ENCODE measurements at places on chromosomes 5 and 9.

DNA sequence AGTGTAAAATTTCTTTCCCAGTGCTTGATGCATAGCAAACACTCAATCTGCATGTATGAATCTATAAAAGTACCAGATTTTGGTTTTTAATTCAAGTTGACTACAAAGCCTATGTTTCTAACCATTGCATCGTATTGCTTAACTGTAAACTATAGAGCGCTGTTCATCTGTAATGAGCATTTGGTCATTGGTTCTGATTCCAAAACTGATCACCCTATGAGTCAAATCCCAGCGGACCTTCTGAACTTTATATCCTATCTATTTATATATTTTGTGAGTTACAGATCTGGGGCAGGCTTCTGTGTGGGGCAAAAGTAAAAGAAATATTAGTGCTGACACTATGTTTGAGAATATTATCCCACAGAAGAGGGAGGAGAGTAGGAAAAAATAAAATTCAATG lies 305.7 kb upstream of the TNC start:
- DNase-seq, result no peak

- DNase-seq, result no peak
These were observed 2.3 kb downstream of the SUSD3 start for GRCh38 chr9:93060746-93061259.

DNA sequence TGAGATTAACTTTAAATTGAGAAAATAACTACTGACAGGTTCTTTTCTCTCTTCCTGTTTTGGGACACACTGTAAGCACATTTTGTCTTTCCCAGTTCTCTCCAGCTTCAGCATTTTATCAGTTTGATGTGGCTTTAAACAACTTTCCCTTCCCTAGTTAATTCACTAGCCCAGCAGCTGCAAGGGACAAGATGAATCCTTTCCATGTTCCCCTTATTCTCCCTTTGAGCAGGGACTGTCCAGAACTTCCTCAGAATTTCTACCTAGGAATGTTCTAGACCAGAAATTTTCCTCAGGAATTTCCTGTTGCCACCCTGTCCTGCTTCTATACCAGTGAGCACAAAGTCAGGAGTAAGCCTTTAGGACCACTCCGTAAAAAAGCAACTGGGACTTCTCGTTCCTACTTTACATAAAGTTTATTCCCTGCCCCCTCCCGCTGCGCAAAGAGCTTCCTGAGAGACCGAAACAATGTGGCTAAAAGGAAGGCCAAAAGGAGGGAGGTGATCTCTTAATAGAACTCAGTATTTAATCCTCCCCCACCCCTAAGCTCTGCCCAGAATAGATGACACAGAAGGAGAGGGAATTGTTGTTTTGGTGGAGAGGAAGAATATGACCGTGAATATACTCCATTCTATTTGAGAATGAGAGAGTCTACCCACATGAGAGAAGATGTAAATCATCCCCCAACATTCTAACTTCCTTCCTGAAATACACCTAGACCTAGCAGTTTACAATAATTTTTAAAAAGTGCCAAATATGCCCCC lies 61.9 kb downstream of the GLIS3 start:
- DNase-seq, result no peak

DNA sequence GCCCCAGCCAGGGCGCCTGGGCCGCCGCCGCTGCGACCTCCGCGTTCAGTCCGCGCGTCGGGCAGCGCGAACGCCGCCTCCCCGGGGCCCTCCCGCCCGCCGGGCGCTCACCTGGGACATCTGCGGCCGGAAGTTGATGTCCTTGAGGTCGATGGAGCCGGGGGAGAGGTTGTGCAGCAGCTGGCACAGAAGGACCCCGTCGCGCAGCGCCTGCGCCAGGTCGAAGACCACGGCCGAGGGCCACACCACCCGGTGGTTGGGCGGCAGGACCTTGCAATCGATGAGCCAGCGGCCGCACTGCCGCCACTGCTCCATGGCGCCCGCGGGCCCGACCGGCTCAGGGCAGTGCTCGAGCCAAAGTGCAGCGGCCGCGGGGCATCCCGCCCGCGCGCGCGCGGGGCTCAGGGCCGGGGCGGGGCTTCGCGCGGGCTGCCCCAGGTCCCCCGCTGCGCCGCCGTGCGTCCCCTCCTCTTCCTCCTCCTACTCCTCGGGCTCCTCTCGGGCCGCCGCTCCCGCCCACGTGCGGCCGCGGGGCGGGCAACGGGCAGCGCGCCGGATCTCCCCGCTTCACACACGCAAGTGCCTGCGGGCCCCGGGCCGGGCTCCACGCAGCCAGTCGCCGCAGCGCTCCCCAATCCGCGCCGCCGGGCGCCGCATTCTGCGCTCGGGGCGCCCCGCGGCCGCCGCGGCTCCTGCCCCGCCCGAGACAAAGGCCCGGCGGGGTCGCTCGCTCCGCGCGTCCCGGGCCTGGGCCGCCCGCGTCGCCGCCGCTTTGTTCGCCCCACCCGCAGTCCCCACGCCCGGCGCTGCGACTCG lies at the start of gene VAV2:
TSS of gene VAV2 (minus strand) at position 361 of the 816 bp plus-strand sequence. CDS start at position 315, 46 bp downstream.
- DNase-seq, result no peak

DNA sequence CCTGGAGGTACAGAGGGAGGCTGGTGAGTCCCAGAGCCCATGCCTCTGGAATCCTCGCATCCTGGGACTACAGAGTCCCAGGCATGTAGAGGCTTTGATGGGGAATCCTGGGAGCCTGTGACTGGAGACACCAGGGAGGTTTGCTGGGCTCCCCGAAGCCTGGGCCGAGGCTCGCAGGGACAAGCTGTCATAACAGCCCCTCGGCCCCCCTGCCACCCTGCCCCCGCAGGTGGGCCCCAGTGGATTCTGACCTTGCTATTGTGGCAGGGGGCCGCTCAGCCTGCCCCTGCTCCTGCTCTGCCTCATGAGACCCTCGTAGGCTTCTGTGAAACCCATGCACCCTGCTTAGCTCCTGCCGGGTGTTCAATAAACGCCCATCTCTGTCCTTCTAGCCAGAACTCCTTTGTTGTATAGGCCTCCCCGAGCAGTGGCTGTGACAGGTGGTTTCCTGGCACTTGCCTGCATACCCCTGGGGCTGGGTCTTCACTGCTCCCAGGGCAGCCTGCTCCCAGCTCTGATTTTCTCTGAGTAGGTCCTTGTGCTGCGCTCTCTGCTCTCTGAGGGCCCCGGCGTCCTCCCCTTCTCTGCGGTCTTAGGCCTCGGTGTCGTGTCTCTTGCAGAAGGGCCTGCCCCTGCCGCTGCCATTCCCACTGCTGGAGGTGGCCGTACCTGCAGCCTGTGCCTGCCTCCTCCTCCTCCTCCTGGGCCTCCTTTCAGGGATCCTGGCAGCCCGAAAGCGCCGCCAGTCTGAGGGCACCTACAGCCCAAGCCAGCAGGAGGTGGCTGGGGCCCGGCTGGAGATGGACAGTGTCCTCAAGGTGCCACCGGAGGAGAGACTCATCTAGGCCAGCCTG lies 20.4 kb downstream of the CRB2 start:
- DNase-seq, result no peak

- DNase-seq, result no peak
These were observed 122.8 kb downstream of the ARHGEF28 start for GRCh38 chr5:73748510-73749400.

- DNase-seq, result no peak
These were observed 74.9 kb downstream of the CAMK4 start for GRCh38 chr5:111299067-111299481.

DNA sequence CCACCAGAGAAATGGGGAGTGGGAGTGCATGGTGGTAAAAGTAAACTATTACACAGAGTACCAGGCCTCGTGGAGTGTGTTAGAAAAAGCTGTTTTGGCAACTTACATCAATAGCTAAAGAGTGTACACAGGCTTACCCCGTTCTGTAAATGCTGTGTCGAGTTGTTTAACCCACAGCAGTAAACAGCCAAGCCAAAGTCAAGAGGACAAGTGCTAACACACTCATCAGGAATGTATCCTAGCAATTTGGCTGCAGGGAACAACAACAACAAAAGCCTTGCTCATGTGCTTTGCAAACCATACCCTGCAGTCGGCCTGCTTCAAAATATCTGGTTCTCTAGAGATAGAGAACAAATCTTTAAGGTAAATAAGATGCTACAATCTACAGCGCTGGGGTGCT lies 15.9 kb downstream of the DAP start:
- DNase-seq, result no peak

Data from stimulated activated CD4-positive, alpha-beta T cell treated with anti-CD3 and anti-CD28 coated beads, Interleukin-1b, Interleukin-23, amount 100 ng/mL, for 1 hour (primary cell).